ENCODE measurements at places on chromosomes 3 and 15. TPM values are rescaled to one million over a fixed set of nuclear protein-coding genes. Genes with fewer than 3 reads are reported as not detected.

The MGLL gene
- 67.5 TPM for total RNA-seq

GRCh38 chr3:119652306-119653033 is 7.9 kb downstream of the POPDC2 start:
- no peak for DNase-seq

GRCh38 chr15:36924034-36924433 is 176.3 kb downstream of the MEIS2 start:
- no peak for DNase-seq

- DNase-seq = no peak
Measured at GRCh38 chr3:23668430-23668904, 137.3 kb upstream of the UBE2E1 start.
